ENCODE measurements at places on chromosomes 7 and 10.

DNA sequence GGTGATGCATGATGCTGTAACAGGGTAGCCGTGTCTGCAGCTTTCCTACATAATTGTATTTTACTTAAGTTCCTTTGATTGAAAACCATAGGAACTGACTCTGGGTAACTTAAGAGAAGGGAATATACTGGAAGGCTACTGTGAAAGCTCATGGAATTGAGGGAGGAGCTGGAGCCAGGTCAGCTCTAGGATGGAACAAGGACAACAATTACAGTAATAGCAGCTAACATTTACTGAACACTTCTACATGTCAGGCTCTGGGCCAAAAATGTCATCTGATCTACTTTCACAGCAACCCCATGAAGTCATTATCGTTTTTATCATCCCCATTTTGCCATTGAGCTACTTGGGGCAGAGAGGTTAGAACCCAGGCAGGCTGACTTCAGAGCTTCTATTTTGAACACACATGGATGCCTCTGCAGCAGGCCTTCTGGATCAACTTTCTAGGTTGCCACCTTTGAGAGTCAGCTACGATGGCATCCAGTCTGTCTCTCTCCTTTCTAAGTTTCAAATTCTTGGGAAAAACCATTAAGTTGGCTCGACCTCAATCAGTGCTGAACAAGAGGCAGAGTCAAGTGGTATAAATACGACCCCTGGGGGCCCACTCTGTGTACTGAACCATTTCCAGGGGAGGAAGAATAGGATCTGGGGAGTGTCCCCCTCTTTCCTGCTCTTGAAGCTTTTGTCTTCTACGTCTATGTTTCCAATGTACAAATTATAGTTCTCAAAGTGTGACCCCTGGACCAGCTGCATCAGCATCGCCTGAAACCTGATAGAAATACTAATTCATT lies 272.3 kb upstream of the PLPP4 start:
- DNase-seq = no peak
- H3K4me1 ChIP-seq = no peaks in the 10 kb centered on the region
- no peaks in the 10 kb centered on the region for H3K36me3 ChIP-seq
- H3K27ac ChIP-seq = no peak overlapping the region

DNA sequence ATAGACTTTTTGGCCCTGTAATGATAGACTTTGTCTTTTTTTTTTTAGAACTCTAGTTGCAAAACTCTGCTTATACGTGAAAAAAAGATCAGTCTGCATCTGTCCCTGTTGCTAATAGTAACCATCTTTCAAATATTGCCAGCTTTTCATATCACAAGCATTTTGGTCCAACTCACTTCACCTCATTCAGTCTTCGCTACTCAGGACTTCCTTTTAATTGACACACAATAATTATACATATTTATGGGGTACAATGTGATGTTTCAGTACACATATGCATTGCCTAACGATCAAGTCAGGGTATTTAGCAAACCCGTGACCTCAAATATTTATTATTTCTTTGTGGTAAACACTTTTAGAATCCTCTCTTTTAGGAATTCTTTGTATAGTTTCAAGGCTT lies 867.0 kb upstream of the C7orf33 start:
- no peak overlapping the region for H3K4me3 ChIP-seq
- H3K27ac ChIP-seq = no peak overlapping the region
- no peaks in the 10 kb centered on the region for H3K4me1 ChIP-seq

DNA sequence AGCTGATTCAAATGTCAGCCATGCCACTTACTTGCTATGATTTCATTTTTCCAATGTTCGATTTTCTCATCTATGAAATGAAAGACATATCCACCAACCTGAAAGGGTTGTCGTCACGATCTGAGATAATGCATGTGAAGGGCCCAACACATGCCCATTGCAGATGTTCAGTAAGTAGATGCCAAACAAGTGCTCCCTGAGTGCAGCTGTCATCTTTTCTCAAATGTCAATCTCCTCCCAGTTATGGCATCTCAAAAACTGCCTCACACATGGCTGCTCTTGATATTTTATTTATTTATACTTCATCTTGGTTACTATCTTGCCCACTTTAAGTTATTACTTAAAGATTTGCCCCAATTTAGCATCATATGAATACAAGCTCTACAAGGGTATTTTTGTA lies 16.8 kb downstream of the CPEB3 start:
- H3K36me3 ChIP-seq = no peaks in the 10 kb centered on the region
- no peak overlapping the region for H3K4me3 ChIP-seq
- H3K4me1 ChIP-seq = no peaks in the 10 kb centered on the region
- no peak overlapping the region for H3K27ac ChIP-seq
- DNase-seq = no peak
- H3K27me3 ChIP-seq = no peaks in the 10 kb centered on the region

- peaks cover 5% of the 10 kb centered on the region for H3K4me1 ChIP-seq
- H3K36me3 ChIP-seq = no peaks in the 10 kb centered on the region
- no peaks in the 10 kb centered on the region for H3K27me3 ChIP-seq
- DNase-seq = no peak
- no peak overlapping the region for H3K27ac ChIP-seq
Measured at GRCh38 chr7:78175330-78176100, 376.9 kb downstream of the PHTF2 start.

GRCh38 chr7:28411876-28412662 lies at the start of gene CREB5:
Gene CREB5 (plus strand): TSS chr7:28412518. CDS start chr7:28412915, 397 bp downstream.
- no peak for DNase-seq
- peaks cover 3% of the 10 kb centered on the region for H3K4me1 ChIP-seq
- H3K4me3 ChIP-seq = peak within 1 kb of the TSS; percentile 94

- H3K36me3 ChIP-seq = peaks cover 5% of the 10 kb centered on the region
- DNase-seq = no peak
- no peaks in the 10 kb centered on the region for H3K27me3 ChIP-seq
- no peak overlapping the region for H3K27ac ChIP-seq
Measured at GRCh38 chr10:74067373-74068352, 69.7 kb downstream of the VCL start.

DNA sequence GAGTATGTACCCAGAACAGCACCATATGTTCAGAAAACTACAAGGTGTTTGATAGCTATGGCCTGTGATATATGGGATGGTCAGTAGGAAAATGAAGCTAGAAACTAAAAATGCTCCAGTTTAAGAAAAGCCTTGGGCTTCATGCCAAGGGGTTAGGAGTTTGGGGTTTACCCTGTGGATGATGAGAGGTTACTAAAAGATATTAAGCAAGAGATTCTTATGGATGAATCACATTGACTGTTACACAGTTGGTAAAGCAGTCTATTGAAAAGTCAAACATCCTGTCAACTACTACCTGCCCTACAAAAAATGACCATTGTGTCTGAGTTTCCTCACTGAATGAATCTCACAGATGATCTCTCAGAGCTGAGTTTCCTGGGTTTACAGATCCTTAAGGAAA lies 166.2 kb upstream of the INHBA start:
- H3K4me3 ChIP-seq = no peak overlapping the region
- H3K27me3 ChIP-seq = no peaks in the 10 kb centered on the region
- H3K36me3 ChIP-seq = peaks cover 17% of the 10 kb centered on the region

- no peak overlapping the region for H3K4me3 ChIP-seq
- H3K4me1 ChIP-seq = peaks cover 2% of the 10 kb centered on the region
- peak overlapping the region; percentile 12 for H3K27ac ChIP-seq
- H3K36me3 ChIP-seq = no peaks in the 10 kb centered on the region
- DNase-seq = peak; percentile 63
- H3K27me3 ChIP-seq = peaks cover 11% of the 10 kb centered on the region
Measured at GRCh38 chr7:151198945-151199848, 11.1 kb downstream of the H2BK1 start.

DNA sequence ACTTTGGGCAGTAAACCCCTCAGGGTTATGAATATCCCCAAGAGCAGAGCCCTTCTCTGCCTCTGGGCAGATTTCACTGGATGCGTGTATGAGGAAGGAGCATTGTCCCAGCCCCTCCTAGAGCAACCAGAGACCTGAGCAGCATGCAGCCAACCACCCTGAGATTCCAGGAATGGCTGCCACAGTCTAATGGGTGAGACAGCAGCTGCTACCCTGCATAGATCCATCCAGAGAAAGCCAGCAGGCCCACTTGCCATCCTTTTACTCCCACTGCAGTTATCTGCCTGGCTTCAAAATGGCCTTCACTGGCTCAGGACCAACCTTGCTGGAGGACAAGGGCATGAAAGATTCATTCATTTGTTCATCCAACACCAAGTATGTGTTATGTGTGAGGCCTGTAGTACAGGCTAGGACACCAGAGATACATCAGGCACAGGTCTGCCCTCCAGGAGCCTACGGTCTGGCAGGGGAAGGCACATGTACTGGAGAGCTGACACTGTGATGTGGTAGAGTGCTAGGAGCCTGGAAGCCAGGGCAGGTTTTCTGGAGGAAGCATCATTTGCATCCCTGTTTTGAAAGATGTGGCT lies 26.2 kb upstream of the C10orf105 start:
- DNase-seq = no peak
- peaks cover 7% of the 10 kb centered on the region for H3K36me3 ChIP-seq
- H3K4me3 ChIP-seq = no peak overlapping the region
- H3K4me1 ChIP-seq = peaks cover 9% of the 10 kb centered on the region
- peaks cover 1% of the 10 kb centered on the region for H3K27me3 ChIP-seq

- DNase-seq = no peak
- no peak overlapping the region for H3K4me3 ChIP-seq
- H3K27me3 ChIP-seq = no peaks in the 10 kb centered on the region
- H3K4me1 ChIP-seq = no peaks in the 10 kb centered on the region
Measured at GRCh38 chr7:115782696-115783490, 247.7 kb downstream of the TFEC start.

DNA sequence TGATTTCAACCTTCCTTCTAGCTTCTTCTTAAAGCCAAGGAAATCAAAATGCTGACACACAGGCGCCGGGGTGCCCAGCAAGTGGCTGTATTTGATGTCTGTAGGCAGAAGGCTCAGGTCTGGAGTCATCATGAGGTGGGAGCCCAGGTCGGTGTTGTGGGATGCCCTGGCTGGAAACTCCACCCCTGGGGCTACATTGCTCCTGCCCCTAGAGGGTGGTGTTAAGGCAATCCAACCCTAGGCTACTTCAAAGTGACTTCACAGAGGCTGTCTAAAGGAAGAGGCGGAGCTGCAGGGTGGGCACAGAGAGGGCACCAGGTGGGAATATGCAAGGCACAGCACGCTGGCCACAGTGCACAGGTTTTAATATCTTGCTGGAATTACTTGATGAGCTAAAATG lies 200.9 kb downstream of the ADAM12 start:
- peaks cover 23% of the 10 kb centered on the region for H3K4me1 ChIP-seq
- no peak overlapping the region for H3K27ac ChIP-seq
- H3K36me3 ChIP-seq = no peaks in the 10 kb centered on the region
- no peak for DNase-seq

- peak within 1 kb of the TSS; percentile 86 for H3K27ac ChIP-seq
- peak; percentile 72 for DNase-seq
- peak within 1 kb of the TSS; percentile 80 for H3K4me3 ChIP-seq
- no peaks in the 10 kb centered on the region for H3K36me3 ChIP-seq
- peaks cover 28% of the 10 kb centered on the region for H3K4me1 ChIP-seq
Measured at GRCh38 chr10:125159932-125160855, at the start of gene CTBP2. Gene CTBP2 (minus strand): TSS chr10:125160563.

- no peaks in the 10 kb centered on the region for H3K4me1 ChIP-seq
- no peaks in the 10 kb centered on the region for H3K27me3 ChIP-seq
- no peak overlapping the region for H3K4me3 ChIP-seq
- no peak for DNase-seq
- no peaks in the 10 kb centered on the region for H3K36me3 ChIP-seq
Measured at GRCh38 chr7:38127216-38128207, 50.5 kb upstream of the STARD3NL start.

- H3K4me3 ChIP-seq = no peak overlapping the region
- no peak overlapping the region for H3K27ac ChIP-seq
- no peaks in the 10 kb centered on the region for H3K4me1 ChIP-seq
Measured at GRCh38 chr7:106514881-106515280, 146.1 kb downstream of the CCDC71L start.

DNA sequence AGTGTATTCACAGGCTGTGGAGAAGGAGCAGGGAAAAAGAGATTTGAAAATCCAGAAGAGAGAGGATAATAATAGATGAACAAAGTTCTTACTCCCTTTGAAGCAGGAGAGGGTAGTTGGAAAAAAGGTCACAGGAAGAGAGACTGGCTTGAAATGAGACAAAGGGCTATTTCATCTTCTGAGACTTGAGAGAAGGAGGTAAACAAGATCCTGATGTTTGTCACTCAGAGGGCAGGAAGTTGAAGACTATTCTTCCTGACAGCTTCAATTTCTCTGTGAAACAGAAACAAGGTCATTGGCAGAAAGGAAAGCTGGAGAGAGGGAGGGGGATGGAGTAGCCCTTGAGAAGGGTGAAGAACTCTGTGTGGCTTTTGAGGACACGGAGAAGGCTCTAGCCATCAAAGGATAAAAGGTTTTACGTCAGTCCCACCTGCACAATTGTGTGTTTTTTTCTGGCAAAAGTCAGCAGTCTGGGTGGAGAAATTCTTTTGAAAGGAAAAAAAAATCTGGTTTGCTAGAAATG lies 216.1 kb upstream of the STEAP4 start:
- DNase-seq = no peak
- H3K27ac ChIP-seq = no peak overlapping the region
- no peak overlapping the region for H3K4me3 ChIP-seq
- no peaks in the 10 kb centered on the region for H3K27me3 ChIP-seq

GRCh38 chr7:131591687-131592319 lies 35.4 kb upstream of the PODXL start:
- H3K36me3 ChIP-seq = no peaks in the 10 kb centered on the region
- peak overlapping the region; percentile 48 for H3K27ac ChIP-seq
- peak; percentile 52 for DNase-seq
- no peak overlapping the region for H3K4me3 ChIP-seq

DNA sequence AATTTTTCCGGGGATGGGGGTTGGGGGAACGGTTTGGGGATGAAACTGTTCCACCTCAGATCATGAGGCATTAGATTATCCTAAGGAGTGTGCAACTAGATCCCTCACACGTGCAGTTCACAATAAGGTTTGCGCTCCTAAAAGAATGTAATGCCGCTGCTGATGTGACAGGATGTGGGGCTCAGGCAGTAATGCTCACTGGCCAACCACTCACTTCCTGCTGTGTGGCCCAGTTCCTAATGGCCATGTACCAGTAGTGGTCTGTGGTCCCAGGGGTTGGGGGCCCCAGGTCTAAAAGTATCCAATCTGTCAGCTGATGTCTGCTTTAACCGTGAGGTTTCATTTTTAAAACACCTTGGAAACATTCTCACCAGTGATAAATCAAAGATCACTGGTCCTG lies 2.2 kb downstream of the STN1 start:
- no peak for DNase-seq
- peaks cover 32% of the 10 kb centered on the region for H3K4me1 ChIP-seq
- H3K36me3 ChIP-seq = peaks cover 10% of the 10 kb centered on the region

DNA sequence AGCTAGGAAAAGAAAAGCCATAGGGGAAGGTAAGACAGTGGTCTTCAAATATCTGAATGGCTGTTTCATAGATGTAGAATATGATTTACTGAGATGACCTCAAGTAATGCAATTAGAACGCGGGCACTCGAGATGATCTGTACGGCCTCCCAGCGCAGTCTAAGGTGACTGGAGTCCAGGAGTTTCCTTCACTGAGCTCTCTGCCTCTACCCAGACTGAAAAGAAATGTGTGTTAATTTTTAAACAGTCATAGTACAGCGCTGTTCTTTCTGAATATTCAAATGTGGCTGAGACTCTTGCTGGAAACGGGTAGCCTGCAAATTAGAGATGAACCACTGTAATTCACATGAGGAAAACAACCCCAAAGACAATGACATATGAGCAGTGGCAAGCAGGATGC lies 562.4 kb upstream of the AUTS2 start:
- no peak overlapping the region for H3K4me3 ChIP-seq
- H3K27ac ChIP-seq = no peak overlapping the region
- no peaks in the 10 kb centered on the region for H3K36me3 ChIP-seq
- no peaks in the 10 kb centered on the region for H3K27me3 ChIP-seq

- no peaks in the 10 kb centered on the region for H3K27me3 ChIP-seq
- no peak overlapping the region for H3K27ac ChIP-seq
- DNase-seq = no peak
Measured at GRCh38 chr10:112970021-112970420, 20.0 kb downstream of the TCF7L2 start.
